ENCODE measurements at places on chromosomes 12 and 14.

- no peak for DNase-seq
Observed at GRCh38 chr12:41799671-41800070, 345.0 kb downstream of the GXYLT1 start.

DNA sequence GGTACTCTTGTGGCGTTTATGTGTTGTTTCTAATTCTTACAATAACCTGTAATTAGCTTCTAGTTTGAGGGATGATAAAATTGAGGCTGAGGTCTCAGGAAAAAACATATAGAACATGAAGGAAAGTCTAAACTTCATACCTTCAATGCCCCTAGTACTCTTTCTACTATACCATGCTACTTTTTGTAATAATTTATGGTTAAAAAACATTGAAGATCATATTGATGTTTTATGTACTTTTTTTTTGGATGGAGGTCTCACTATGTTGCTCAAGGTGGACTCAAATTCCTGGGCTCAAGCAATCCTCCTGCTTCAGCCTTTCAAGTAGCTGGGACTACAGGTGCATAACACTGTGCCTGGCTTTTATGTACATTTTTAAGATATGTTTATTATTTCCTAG is 13.8 kb downstream of the G2E3 start:
- no peak for DNase-seq

- DNase-seq = no peak
Observed at GRCh38 chr12:27965966-27966365, 6.6 kb downstream of the PTHLH start.

DNA sequence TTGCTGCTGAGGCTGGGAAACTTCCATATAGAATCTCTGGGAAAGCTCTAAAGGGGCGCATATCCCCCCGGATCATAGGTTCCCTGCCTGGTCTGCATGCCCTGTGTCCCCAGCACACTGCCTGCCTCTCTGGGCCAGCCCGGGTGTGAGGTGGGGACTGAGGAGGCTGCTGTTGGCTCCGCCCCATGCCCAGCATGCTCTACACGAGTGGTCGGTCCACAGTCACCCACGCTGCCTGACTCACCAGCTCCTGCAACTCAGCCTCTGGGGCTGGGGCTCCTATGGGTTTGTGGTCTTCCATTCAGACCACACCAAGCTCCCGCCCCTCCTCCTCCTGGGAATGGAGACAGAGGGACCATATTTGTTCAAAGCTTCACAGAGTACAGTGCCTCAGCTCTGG is 88.5 kb upstream of the ANO2 start:
- DNase-seq = no peak

DNA sequence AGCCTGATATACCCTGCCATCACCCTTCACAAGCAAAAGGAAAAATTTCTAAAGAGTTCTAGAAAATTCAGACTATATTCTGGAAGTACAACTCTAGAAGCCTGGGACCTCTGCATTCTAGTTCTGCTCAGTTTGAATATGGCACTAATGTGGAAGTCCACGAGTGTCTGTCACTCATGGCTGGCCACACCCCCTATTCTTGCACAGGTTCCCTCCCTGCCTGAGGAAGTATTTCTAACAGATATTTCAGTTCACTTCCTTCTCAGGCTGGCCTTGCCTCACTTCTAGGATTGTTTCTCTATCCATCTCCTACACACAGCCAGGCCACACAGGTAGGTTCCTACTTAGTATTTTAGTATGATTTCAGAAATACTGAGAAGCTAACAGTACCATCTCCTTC is 67.4 kb downstream of the PHLDA1 start:
- DNase-seq = no peak

GRCh38 chr12:49198431-49199155 is 9.7 kb upstream of the TUBA1A start:
- peak; percentile 75 for DNase-seq

- no peak for DNase-seq
Observed at GRCh38 chr12:115869604-115870003, 407.9 kb downstream of the MED13L start.

- no peak for DNase-seq
Observed at GRCh38 chr14:103259801-103260628, 74.0 kb upstream of the EIF5 start.

GRCh38 chr14:24411443-24412389 is 12.9 kb downstream of the NYNRIN start:
- DNase-seq = no peak

GRCh38 chr14:88614218-88614907 is 51.5 kb downstream of the ZC3H14 start:
- peak; percentile 10 for DNase-seq

GRCh38 chr14:95237958-95238340 is 80.6 kb upstream of the DICER1 start:
- DNase-seq = no peak

DNA sequence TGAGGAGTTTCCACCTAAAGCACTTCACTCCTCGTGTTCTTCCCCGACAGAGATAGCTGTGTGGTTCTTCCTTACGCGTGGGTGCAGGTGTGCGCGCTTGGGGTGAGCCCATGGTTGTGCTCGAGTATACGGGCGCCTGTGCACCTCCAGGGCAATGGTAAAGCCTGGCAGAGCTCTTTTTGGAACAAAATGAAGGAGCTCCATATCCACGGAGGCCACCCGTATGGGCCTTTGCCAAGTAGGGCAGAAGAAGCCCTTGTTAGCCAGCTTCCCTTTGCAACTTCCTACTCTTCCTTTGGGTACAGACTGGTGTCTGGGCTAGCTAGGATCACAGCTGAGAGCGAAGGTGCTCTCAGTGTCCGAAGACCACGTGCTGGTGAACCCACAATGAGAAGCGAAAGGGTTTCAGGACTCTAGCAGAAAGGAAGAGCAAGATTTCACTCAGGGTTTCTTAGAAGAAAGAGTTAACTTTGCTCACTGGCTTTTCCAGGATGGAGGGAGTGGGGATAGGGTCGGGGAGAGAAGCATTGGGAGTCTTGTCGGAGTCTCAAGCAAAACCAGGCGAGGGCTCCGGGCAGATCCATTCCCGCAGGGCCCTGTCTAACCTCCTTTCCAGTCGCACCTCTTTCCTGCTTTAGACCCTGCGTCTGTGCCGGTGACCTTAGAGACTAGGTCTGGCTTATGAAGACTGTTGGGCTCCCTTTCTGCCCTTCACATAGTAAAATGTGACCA is 960 bp upstream of the LRFN5 start:
- no peak for DNase-seq

DNA sequence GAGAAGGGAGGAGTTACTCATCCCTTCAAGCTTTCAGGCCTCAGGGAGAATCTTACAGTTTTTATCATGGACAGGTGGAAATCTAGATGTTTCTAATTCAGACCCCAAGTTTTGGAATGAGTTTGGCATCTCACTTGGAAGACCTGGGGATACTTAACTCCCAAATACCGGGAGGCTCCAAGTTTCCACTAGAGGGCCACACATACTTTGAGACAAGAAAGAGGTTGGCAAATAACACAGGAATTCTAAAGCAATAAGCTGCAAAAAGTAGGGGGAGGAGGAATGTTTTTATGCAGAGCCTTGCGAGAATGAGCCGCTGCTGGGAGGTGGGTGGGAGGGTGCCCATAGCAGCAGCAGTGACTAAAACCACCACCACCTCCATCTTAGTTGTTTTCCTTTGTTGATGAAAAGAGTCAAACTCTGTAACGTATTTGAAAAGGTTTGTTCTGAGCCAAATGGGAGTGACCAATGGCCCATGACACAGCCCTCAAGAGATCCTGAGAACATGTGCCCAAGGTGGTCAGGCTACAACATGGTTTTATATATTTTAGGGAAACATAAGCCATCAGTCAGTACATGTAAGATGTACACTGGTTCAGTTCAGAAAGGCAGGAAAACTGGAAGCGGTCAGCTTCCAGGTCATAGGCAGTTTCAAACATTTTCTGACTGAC is 34.2 kb upstream of the RNASE1 start:
- no peak for DNase-seq

GRCh38 chr12:117393656-117394055 is 32.2 kb upstream of the NOS1 start:
- no peak for DNase-seq

DNA sequence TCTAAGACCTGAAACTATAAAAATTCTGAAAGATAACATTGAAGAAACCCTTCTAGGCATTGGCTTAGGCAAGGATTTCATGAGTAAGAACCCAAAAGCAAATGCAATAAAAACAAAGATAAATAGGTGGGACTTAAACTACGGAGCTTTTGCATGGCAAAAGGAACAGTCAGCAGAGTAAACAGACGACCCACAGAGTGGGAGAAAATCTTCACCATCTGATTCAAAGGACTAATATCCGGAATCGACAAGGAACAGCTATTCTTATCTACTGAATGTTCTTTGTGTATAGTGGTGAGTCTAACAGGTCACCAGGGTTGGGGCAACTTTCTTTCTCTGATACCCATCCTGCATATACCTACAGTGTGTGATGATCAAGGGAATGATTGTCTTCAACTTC is 198.6 kb downstream of the CCDC91 start:
- no peak for DNase-seq

DNA sequence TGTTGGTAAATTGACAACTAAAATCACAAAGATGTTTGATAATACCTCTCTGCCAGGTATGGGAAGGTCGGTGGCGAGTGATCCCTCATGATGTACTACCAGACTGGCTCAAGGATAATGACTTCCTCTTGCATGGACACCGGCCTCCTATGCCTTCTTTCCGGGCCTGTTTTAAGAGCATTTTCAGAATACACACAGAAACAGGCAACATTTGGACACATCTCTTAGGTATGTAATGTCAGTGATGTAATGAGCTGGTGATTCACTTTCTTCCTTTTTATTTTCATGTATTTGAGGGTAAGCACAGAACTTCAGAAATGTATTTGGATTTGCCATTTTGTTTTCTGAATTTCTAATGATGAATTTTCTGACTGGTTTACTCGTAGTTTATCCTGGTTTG is 42.6 kb upstream of the LRTM2 start:
- no peak for DNase-seq

GRCh38 chr14:93703941-93704340 is 84.3 kb downstream of the PRIMA1 start:
- DNase-seq = no peak

GRCh38 chr12:42564556-42564955 is 25.0 kb downstream of the PRICKLE1 start:
- DNase-seq = no peak

DNA sequence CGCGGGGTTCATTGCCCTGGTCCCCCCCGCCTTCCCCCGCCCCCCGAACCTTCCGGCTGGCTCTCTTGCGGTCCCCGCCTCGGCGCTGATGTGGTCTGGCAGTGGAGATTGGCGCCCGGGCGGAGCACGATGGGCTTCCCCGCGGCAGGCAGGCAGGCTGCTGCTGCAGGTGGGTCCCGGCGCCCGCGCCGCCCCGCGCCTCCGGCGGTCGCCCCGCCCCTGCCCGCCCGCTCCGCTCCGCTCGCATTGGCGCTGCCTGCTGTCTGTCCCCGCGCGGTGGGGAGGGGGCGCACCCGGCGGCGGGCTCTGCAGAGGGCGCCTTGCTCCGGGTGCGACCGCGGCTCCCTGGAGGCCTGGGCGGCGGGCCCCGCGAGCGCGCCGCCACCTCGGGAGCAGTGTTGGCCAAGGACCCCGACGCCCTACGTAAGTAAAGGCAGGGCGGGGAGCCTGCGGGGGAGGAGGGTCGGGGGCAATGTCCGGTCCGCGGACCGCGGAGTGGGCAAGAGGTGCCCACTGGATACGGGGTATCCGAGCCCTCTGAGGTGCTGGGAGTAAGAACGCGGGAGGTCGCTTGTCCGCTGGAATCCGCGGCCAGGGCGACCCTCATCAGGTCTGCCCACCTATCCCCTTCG is at the start of gene AKAP5:
Gene AKAP5, plus strand, starts transcription at position 309 of the 632 bp plus-strand sequence. CDS start 2,896 bp downstream, outside the sequence.
- no peak for DNase-seq

- DNase-seq = no peak
Observed at GRCh38 chr14:54465654-54466053, 23.1 kb downstream of the GMFB start.

DNA sequence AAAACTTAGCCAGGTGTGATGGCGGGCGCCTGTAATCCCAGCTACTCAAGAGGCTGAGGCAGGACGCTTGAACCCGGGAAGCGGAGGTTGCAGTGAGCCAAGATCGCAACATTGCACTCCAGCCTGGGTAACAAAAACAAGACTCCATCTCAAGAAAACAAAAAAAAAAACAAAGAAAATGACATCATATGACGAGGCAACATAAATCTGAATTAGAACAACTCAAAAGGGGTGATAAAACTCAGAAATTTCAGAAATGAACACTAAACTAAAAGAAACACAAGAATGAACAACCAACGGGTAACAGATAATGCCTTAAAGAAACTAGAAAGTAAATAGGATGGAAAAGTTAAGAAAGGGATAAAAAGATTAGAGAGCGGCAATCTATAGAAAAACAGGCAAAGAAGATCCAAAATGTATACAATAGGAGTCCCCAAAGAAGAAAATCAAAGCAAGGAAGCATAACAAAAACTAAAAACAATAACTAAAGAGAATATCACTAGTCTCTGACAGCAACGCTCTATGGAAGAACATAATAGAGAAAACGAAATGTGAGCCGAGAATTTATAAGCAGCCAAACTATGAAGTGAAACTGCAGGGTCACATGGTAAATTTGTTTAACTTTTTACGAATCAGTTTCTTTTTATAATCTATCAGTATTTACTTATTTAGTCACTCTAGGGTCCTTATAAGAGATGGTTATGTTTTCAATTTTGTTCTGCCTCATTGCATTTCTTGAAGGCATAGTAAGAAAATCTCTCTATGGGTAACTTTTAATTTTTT is 45.7 kb downstream of the SPPL3 start:
- no peak for DNase-seq

GRCh38 chr12:118494776-118495175 is 118.4 kb downstream of the SUDS3 start:
- no peak for DNase-seq

DNA sequence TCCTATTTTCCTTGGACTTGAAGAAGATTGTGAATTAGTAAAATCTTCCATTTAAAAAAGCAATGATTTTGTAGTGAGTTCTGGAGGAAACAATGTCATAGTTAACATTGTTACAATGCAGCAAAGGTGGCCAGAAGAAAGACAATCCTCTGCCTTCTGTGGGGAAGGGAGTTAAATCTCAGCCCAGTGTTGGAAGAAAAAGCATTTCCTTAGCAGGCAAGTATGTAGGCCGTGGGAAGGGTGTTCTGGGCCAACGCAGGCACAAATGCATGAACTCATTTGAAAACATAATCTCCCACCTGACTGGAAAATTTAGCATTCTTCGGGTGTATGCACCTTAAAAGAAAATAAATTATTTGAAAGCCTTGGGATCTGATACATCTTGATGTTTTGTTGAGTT is 258.6 kb downstream of the ADAMTS20 start:
- no peak for DNase-seq

DNA sequence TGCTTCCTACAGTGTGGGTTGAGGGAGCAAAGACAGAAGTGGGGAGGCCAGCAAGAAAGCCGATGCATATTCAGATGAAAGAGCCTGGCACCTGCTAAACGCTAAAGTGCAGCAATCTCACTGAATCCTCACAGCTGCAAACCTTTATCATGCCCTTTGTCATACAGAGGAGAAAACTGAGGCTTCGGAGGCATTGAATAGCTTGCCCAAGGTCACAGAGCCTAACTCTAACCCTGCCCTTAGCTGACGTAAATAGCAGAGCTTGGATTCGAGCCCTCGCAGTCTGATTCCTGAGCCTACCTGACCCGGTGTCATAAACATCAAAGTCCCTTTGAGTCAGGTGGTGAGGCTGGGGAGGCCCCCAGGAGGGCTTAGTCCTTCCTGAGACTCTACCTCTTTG is 54.9 kb downstream of the CMKLR1 start:
- DNase-seq = no peak

GRCh38 chr12:107378609-107379008 is 285.3 kb upstream of the CRY1 start:
- no peak for DNase-seq

Measured in AG09319 (cell line).